CD4-positive, alpha-beta T cell treated with Interleukin-21 for 1 hour (primary cell): ENCODE measurements at places on chromosomes 1 and 21.

DNA sequence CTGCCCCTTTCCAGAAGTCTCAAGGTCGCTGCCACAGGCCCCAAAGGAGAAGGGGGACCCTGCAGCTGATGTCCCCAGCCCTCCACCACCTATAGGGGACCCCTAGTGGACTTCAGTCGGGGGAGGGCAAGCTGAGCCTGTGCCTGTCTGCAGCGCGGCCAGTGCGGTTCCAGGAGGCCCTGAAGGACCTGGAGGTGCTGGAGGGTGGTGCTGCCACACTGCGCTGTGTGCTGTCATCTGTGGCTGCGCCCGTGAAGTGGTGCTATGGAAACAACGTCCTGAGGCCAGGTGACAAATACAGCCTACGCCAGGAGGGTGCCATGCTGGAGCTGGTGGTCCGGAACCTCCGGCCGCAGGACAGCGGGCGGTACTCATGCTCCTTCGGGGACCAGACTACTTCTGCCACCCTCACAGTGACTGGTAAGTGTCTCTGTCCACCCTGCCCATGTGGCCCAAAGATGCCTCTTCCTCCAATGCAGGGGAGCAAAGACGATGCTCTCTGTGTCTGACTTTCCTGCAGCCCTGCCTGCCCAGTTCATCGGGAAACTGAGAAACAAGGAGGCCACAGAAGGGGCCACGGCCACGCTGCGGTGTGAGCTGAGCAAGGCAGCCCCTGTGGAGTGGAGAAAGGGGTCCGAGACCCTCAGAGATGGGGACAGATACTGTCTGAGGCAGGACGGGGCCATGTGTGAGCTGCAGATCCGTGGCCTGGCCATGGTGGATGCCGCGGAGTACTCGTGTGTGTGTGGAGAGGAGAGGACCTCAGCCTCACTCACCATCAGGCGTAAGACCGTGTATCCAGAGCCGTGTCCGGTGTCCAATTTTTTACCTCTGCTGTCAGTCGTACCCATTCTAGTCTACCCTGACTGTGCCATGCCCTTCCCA is 79.9 kb downstream of the OBSCN start:
- no peak for DNase-seq

- DNase-seq: no peak
Observed at GRCh38 chr1:101219924-101220870, 16.6 kb upstream of the S1PR1 start.

DNA sequence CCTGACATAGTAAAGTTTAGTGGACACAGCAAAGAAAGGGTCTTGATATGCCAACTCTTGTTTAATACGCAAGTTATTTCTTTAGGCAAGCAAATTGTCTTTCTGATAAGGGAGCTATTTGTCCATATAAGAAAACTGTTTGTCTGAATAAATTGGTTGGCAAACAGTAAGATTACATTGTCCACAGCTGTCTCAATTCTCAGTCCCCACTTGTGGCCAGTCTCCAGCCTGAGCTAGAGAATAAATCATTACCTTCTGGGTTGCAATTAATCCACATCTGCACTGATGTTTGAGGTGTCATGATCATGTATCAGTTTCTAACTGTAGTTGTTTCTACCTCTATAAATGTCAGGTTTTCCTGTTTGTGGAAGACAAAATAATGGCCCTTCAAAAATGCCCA is 60.0 kb upstream of the TNR start:
- DNase-seq: no peak

- DNase-seq: no peak
Observed at GRCh38 chr1:87840767-87841166, 512.1 kb downstream of the LMO4 start.

- no peak for DNase-seq
Observed at GRCh38 chr1:232590744-232591082, 39.2 kb downstream of the SIPA1L2 start.

DNA sequence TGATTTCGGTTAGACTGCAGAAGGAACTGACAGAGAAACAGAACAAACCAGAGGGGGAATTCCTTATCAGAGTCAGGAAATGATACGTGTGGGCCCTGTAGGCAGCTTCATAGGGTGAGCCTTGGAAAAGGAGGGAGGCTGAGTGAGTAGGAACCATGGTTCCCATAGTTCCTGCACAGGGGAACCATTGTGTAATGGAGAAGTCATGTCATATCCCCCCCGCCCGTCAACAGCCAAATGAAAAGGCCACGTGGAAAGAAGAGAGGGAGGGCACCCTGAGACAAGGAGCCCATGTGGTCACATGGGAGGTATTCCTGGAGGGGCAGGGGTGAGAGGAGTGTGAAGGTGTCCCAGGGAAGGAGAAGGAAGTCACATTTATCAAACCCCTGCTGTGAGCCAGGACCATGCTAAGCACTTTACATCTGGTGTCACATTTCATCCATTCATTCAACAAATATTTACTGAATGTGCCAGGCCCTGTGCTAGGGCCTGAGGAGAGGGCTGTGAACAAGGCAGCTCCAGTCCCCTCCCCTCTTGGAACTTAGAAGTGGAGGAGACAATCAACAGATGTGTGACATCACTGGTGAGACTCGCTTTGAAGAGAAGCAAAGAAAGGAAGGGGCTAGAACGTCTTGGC is 15.7 kb upstream of the FGR start:
- DNase-seq: no peak

DNA sequence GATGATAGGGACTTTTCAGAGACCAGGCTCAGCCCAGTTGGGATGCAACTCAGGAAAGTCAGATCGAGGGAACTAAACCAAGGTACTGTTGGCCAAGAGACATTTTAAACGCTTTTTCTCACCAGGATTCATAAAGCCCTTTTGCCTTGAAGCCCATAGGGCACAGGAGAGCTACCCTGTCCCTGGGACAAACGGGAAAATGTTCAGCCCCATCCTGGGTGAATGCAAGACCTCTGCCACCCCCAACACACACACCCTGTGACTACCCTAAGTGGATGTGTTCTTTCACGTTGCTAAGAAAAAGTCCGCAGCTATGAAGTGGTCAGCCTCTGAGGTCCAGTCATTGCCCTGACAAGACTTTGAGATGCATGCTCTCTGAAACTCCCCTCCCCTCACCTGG is 58.4 kb downstream of the ITPKB start:
- no peak for DNase-seq

DNA sequence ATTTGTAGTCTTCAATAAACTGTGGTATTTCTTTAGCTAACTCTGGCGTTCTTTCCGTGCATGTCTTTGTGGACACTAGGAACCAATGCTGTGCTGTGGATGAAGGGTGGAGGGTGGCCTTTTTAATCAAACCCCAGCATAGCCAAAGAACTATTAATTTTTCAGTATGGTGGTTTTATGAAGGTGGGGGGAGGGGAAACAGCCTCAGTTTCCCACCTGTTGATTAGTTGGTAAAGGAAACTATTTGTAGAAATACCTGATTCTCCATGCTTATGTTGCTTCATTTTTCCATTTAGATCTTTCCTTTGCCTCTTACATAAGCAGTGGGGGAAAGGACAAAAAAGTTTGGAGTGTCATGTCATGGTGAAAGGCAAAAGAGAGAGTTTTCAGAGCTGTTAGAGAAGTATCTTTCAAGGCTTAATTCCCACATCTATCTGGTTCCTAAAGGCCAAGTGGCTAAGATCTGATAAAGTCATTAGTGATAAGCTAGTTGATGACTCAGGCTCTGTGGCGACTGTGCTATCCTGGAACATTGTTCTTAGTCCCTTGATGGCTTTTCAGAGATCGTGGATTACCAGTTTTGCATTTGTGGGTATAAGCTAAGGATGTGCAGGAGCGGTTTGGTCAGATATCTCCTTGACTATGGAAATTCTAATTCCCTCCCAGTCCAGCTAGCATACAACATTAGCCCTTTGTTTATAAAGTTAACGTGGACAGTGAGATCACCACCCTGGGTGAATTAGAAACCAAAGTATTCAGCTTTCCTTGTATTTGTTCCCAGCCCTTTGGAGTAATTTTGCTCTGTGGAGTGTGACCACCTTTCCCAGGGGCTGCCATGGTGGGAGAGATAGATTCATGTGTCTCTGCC is 8.7 kb upstream of the HAX1 start:
- DNase-seq: no peak

DNA sequence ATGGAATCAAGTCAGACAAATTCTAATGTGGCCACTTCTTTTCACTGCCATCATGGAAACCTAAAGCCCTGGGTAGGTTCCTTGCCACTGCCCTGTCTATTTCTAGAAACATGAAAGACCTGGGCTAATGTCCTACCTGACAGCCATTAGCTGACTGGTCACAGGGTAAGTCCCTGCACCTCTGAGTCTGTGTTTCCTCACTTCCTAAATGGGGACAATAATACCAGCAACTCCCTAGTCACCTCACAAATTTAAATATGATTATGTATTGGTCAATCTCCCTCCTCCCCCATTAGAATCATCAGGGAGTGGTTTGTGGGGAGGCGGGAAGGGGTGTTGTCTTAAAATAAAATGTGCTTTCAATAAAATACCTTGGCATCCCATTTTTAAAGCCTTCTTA is 2.2 kb downstream of the CREG1 start:
- no peak for DNase-seq

GRCh38 chr1:228370941-228371740 is 35.5 kb downstream of the TRIM11 start:
- DNase-seq: no peak

DNA sequence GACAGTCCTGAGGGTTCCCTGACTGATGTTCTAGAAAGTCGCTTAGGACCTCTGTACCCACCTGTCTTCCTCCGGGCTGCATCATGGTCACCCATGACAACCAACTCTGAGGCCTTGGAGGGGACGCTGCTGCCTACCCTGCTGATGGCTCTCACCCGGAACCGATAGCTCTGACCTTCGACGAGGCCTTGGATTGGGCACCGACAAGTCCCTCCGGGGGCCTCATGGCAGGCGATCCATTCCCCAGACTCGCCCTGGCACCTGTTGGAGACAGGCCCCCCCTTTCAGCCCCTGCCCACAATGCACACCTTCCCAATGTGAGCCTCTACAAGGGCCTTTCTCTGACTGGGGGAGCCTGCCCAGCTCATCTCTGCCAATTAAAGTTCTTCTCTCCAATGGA is 21.2 kb downstream of the MYOM3 start:
- DNase-seq: no peak

DNA sequence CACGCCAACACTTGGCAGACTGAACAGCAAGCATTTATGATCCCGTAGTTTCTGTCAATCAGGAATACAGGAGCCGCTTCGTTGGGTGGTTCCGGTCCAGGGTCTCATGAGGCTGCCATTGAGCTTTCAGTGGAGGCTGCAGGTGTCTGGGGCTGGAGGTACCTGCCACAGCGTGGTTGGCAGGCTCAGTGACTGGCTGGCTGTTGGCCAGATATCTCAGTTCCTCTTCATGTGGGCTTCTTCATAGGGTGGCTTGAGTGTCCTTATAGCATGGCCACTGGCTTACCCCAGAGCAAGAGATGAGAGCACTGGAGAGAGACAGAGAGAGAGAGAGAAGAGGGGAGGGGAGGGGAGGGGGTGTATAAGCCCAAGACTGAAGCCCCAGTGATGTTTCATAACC is 29.3 kb downstream of the PIK3CD start:
- DNase-seq: no peak

- DNase-seq: no peak
Observed at GRCh38 chr1:57844382-57844980, 420.6 kb upstream of the DAB1 start.

DNA sequence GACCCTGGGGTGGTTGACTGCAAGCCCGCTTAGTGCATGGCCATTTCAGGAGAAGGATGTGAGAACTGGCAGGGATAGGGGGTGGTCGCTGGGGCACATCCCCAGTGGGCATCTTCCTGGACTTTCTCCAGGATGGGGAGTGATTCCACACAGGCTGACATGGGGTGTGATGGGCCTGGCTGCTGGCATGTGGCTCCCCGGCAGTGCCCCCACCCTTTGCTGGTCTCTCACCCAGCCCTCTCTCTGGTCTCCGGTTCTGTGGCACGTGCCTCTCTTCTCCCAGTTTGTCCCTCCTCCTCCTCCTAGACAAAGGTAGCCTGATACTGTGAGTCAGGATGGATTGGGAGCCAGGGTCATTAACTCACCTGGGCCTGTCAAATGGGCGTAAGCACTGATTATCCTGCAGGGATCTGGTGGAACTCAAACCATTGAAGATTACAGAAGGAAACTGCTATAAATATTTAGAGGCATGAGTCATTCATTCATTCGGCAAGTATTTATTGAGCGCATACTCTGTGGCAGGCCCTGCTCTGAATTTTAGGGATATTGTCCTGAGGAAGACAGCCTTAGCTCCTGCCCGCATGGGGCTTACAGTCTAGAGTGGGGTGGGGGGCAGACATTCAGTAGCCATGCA is 23.6 kb upstream of the EPS8L3 start:
- no peak for DNase-seq

- DNase-seq: no peak
Observed at GRCh38 chr1:169487133-169487532, 1.4 kb upstream of the SLC19A2 start.

DNA sequence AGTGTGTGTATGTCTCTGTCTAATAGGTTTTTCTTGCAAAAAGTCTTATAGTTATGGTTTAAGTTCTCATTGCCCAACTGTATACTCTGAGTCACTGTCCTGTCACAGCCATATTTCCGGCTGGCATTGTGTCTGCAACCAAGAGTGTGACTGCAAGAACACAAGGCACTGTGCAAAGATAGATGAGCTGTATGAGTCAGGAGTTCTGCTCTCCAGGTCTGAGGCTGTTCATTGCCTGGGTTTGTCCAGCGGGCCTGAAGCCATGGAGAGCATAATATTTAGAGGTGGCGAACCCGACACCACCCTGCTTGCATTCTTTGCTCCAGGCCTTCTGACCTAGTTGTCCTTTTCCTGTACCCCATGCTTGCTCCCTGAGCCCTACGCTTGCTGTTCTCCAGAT is 50.9 kb upstream of the CNIH3 start:
- DNase-seq: no peak

GRCh38 chr1:192167911-192168700 is 9.8 kb downstream of the RGS18 start:
- no peak for DNase-seq

GRCh38 chr1:66397192-66397591 is 136.8 kb upstream of the SGIP1 start:
- DNase-seq: no peak

- no peak for DNase-seq
Observed at GRCh38 chr1:27192039-27192529, 37.2 kb upstream of the SLC9A1 start.

DNA sequence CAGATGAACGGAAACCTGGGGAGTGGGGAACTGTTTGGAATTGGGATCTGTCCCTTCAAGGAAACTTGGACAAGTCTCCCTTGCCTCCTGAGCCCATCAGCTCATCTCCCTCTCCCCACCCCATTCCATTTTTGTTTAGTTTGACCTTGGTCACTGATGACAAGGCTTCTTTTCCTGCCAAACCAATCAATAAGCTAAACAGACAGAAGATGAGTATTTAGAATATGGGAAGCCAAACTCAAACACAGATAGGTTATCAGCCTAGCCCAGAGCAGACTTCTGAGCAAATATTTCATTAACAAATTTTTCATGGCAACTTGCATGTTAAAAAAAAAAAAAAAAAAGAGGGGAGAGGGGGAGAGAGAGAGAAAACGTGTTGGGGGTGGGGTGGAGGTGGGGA is 337.2 kb upstream of the PROX1 start:
- DNase-seq: no peak

DNA sequence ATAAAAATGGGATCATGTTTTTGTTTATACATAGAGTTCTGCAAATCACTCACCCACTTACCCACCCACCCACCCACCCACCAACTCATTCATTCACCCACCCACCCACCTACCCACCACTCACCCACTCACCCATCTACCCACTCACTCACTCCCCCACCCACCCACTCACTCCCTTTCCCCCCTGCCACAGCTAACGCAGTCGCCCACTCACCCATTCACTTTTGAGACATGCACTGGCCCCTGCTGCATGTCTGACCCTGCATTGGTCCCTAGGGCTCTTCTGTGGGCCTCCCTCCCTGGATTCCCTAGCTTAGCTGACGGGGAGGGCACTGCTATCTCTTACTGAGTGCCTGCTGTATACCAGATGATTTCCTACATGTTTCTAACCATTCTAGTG is 100.4 kb upstream of the CSF3R start:
- DNase-seq: no peak
